ENCODE measurements at places on chromosomes 13 and 19.

- no peak for DNase-seq
Measured at GRCh38 chr19:58364146-58364545, 1.6 kb upstream of the ZNF497 start.

- no peak for DNase-seq
Measured at GRCh38 chr19:14748601-14749000, 29.8 kb downstream of the ADGRE2 start.

DNA sequence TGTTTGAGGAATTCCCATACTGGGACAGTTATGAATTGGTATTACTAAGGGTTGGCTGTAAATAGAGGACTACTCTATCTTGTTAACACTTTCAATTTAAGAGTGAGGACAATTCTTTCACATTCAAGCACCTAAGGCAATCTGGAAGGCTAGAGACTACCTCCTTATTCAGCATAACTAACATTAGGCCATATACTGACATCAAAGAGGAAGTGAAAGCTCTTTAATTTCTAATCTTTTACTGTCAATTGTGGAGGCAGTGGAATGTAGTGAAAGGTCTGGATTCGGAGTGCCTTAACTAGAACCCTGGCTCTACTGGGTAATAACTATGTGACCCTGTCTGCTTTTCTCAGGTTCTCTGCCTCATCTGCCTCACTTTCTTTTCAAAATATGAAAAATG, 134.0 kb downstream of the UFM1 start:
- no peak for DNase-seq

DNA sequence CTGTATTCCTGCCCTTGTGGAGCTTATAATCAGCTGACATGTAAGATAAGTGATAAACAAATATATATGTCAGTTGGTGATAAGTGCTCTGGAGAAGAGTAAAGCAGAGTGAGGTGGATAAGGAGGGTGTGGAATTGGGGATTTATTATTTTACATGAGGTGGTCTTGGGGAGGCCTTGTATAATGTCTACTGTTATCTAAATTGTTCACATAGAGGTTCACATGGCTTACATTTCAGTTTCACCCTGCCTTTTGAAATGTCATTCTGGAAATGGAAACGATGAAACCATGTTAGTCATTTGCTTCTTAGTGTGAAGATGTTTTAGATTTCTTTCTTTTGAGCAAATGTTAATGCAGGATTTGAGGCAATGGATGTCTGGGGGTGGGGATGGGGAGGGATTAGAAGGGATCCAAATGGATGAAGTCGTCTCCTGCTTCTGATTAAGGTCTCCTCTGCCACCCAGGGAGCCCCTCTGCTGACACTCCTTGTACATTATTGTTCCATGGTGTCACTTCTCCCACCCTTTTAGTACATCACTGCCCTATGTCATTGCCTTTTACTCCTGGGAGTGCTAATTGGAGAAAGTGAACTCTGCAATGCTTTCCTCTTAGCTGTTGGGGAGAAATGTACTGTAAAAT, 14.0 kb downstream of the B3GLCT start:
- peak; percentile 17 for DNase-seq

DNA sequence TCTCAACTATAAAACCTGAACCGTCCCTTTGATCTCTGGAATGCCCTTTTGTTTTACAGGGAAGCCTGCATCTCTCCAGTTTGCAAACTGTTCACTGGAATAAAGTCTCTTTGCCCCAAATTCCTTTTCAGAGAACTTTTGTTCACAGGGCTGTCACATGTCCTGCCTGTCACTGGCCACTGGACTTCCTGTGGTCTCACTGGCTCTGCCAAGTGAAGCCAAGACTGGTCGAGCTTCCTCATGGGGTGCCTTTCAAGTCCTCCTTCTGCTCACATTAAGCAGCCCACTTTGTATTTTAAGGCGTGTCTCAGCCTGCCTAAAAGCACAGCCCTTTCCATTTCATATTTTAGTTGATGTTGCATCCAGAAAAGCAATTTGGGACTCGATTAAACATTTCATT, 215.7 kb downstream of the KATNAL1 start:
- no peak for DNase-seq

DNA sequence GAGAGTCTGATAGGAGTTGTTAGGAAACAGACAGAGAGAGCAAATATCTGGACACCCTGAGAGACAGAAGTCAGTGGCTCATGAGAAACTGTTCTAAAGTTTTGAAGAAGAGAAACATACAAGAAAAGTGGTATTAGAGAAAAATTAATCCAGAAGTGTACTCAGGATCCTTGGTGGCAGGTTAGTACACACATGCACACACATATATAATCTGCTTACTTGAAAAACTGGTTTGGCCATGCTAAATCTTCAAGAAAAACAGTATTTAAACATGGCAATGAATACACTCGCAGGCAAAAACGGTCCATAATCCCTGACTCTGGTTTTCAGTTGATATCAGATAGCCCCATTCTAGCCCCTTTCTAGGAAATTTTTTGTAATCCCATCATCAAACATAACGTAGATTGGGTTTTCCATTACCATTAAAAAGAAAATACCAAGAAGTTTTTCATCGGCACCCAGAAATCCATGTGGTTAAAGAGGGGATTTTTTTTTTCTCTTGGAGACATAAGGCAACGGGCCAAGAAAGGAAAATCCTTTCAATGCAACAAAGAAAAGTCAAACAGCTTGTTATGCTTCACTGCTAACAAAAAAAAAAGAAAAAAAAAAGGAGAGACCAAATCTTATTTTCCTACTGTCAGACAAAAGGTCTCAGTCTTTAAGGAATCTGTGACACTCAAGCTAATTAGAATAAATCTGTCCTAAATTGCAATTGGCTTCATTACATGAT, 178.0 kb upstream of the MIR17HG start:
- DNase-seq: no peak

GRCh38 chr19:41911889-41912731, 16.1 kb downstream of the ERFL start:
- no peak for DNase-seq

GRCh38 chr19:33440241-33440640, 66.7 kb downstream of the CEBPG start:
- DNase-seq: no peak

DNA sequence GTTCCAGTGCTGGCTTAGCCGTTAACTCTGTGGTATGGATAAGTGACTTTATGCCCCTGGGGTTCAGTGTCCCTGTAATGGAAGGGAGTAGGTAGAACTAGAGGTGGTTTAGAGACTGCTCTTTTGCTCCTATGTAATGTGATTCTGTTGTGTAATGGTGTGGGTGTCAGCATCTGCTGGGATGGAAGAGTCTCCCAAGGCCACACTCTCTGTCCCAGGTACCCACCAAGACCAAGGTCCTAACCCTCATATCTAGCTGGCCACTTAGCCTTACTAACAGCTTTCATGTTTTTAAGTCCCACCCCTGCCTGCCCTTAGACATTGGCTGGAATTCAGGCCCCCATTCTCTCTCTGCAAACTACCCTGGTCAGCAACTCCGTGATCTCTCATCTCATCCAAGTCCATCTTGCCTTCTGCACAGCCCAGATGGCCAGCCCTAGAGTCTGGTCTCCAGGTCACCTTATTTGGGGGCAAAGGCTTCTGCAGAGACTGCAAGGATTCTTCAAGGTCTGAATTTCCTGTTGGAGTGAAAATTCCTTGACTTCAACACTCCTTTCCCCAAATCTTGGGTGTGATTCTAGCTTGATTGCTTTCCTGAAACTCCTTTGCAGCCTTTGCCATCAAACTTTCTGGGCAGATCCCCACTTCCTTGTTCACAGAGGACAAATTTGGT, 48.4 kb downstream of the SERP2 start:
- DNase-seq: no peak

DNA sequence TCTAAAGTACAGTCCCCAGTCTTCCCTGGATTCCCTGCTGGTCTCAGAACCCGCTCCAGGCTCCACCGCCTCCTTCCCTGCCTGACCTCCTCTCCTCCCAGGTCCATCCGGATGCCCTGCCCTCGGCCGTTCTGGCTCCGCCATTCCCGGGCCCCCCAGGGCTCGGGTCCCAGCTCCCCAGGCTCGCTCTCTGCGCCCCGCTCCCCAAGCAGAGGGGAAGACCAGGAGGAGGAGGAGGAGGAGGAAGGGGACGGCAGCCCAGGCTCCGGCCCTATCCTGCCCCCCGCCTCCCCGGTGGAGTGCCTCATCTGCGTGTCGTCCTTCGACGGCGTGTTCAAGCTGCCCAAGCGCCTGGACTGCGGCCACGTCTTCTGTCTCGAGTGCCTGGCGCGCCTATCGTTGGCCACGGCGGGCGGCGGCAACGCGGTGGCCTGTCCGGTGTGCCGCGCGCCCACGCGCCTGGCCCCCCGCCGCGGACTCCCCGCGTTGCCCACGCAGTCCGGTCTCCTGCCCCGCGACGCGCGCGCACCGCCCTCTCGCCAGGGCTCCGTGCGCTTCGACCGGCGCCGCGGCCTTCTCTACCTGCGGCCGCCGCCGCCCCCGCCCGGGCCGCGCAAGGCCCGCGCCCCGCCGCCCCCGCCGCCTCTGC, 647 bp downstream of the RNF225 start:
- no peak for DNase-seq

DNA sequence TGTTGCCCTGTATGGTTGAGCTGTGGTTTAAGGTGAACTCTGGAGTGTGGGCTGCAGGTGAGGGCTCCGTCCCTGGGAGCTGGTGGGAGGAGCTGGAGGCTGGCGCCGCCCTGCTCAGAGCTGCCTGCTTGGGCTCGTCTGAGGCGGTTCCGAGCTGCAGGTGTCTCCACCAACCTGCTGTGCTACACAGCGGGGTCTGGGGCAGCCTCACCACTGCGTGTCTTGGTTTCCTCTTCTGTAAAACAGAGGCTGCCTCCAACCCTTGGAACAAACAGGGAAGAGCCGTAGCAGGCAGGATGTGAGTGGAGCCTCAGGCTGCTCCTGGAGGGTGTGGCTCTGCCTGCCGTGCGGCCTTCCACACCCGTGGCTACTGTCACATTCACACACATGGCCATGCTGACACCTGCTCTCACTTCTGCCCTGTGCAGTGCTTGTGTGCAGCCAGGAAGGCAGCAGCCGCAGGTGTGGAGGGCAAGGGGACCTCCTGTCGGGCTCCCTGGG, 21.4 kb downstream of the NAXD start:
- DNase-seq: no peak

- peak; percentile 78 for DNase-seq
Measured at GRCh38 chr19:17872251-17873001, 681 bp downstream of the SLC5A5 start.

- peak; percentile 21 for DNase-seq
Measured at GRCh38 chr19:57282011-57282643, 1.8 kb downstream of the ZNF460 start.

DNA sequence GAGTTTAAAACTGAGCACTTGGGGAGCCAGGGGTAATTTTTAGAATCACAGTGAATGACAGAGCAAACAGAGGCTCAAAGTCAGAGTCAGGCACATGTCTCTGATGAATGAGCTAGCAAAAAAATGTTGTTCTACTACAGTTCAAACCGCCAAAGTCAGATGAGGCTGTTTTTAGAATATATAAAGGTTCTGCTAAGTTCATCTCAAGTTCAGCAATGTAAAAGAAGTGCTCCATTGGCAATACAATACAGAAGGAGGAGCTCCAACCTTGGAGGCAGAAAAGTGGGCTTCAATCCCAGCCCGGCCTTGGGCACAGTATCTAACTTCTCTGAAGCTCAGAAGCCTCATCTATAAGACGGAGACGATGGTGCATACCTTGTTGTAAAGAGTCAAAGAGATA, 70.1 kb upstream of the IPO5 start:
- no peak for DNase-seq

GRCh38 chr13:99700468-99700867, 199.2 kb downstream of the TM9SF2 start:
- no peak for DNase-seq

DNA sequence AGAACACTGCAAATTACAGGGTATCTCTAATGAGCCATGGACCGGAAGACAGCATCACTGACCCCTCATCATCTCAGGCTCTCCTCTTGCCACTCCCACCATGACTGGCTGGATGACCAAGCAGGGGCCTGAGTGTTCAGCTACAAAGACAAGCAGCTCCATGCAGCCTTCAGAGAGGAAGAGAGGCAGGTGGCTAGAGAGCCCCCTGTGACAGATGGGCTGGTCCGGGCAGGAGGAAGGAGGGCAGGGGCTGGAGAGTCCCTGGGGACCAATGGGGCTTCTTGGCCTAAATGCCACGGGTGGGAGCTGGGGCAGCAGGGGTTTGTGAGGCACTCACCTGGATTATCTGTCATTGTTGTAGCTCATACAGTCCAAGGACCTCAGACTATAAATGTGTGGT, 12.8 kb upstream of the RASA3 start:
- no peak for DNase-seq

GRCh38 chr19:41706741-41707501, 1.5 kb upstream of the CEACAM5 start:
- DNase-seq: peak; percentile 76

DNA sequence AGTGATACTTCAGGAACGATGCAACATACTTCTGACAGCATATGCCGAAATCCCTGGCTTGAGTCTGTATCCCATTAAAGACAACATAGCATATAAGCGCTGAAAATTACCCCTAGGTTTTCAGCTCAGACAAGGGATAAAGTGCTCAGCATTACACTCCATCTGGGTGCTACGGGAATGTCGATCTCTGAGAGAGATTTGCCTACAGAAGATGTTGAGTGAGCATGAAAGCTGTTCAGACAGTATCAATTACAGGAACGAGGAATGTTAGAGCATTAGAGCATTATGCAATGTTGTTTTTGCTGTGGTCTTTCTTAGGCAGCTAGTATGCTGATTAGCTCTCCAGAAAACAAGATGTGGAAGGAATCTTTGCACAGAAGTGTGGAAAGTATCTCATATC, 484.5 kb downstream of the LIG4 start:
- no peak for DNase-seq

GRCh38 chr19:610801-611480, 21.3 kb downstream of the HCN2 start:
- DNase-seq: peak; percentile 80

DNA sequence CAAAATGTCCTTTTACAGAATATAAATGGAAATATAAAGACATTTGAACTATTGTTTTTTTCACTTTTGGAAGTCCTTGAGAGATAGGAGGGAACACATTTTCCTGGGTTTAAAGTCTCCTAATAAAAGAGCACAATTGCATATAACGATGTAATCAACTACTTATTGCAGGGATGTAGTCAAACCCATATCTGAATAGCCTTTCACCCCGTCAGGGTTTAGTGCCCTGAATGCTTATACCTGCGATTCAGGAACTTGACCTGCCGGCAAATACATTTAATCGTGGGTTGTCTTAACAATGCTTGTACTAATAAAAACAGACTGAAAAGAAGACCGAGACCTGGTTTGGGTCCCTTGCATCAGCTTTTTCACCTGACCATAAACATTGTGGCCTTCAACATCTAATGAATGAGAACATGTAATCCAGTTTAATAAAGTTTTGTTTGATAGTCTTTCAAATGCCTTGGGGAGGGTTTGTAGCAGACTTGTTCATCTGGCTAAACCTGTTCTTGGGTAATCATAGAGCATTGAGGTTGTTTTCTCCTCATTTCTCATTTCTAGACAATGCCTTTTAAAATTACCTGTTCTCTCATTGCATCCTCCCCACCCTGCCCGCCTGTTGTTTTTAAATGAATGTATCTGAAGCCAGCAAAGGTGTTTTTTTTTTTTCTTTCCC, 7.0 kb downstream of the KLF5 start:
- DNase-seq: no peak

- peak; percentile 39 for DNase-seq
Measured at GRCh38 chr13:76016799-76017400, 380.8 kb downstream of the LMO7 start.

Measured in activated CD8-positive, alpha-beta T cell treated with anti-CD3 and anti-CD28 coated beads, Interleukin-2, amount 10 ng/mL, durations not matched to agents 7 days and 5 days (primary cell).